ENCODE measurements at places on chromosomes 3 and 15. TPM values are rescaled to one million over a fixed set of nuclear protein-coding genes. Genes with fewer than 3 reads are reported as not detected.

DNA sequence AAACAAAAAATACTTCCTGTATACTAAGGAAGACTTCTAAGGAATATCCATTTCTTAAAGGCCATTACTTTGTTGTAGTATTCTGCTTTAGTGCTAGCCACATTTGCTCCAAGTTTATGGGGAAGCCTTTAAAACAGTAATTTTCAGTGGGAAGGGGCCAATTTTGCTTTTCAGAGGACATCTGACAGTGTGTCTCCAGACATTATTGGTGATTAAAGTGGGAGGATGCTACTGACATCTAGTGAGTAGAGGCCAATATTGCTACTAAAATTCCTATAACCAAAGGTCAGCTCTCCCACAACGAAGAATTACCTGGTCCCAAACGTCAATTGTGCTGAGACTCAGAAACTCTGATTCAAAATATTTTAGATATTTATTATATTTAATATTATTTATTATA lies 24.8 kb downstream of the SLC28A2 start:
- DNase-seq = no peak

- DNase-seq = no peak
These were observed 128.0 kb upstream of the ALDH1A3 start for GRCh38 chr15:100751585-100751984.

- no peak for DNase-seq
These were observed 740 bp upstream of the OXSR1 start for GRCh38 chr3:38164643-38164951.

- DNase-seq = no peak
These were observed at the start of gene VEPH1 for GRCh38 chr3:157502916-157503595. TSS of gene VEPH1 (minus strand) at chr3:157503416. CDS start at chr3:157495349, 8,067 bp downstream.

DNA sequence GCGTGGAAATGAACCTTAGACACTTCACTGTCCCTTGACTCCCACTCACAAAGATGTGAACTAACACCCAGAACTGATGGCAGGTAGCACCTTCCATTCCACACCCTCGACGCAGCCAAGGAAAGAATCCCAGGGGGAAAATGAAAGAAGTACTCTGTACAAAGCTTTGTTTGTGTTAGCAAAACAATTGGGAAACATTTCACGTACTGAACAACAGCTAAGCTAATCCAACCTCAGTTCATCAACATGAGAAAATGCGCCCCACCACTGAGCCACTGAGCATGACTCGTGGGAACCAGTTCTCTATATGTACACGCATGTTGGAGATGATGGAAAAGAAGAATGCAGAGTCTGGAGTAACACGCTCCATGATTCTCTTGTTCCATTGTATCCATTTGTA lies 32.0 kb downstream of the CORO2B start:
- DNase-seq = no peak

GRCh38 chr15:79003301-79003700 lies 58.5 kb upstream of the CTSH start:
- DNase-seq = no peak

DNA sequence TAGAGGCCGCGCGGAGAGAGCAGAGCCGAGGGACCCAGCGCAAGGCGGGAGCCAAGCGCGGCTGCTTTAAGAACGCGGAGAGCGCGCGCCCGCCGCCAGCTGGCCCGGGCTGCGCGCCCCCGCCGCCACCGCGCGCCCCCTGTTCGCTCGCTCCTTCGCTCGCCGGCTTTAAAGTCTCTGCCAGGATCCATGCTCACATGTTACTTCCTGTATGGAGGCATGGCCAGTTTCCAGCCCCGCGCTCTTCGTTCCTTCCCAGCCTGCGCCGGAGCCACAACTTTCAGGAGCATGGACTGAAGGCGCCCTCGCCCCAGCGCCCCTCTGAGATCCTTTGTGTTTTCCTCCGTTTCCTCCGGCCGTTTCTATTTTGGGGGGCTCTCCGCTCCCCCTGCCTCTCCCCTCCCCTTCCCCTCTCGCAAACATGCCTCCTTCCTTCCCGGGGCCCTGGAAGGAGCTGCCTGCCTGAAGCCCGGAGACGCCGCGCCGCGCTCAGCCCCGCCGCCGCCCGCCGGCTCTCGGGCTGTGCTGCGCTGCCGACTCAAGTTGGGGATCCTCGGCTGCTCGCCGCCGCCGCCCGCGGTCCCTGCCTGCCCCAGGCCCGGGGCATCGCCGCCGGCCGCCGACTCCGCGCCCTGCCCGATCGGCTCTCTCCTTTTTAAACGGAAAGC lies at the start of gene PTPRG:
Gene PTPRG, plus strand, starts transcription at position 198 of the 668 bp plus-strand sequence. CDS start 717 bp downstream, outside the sequence.
- DNase-seq = peak; percentile 79

DNA sequence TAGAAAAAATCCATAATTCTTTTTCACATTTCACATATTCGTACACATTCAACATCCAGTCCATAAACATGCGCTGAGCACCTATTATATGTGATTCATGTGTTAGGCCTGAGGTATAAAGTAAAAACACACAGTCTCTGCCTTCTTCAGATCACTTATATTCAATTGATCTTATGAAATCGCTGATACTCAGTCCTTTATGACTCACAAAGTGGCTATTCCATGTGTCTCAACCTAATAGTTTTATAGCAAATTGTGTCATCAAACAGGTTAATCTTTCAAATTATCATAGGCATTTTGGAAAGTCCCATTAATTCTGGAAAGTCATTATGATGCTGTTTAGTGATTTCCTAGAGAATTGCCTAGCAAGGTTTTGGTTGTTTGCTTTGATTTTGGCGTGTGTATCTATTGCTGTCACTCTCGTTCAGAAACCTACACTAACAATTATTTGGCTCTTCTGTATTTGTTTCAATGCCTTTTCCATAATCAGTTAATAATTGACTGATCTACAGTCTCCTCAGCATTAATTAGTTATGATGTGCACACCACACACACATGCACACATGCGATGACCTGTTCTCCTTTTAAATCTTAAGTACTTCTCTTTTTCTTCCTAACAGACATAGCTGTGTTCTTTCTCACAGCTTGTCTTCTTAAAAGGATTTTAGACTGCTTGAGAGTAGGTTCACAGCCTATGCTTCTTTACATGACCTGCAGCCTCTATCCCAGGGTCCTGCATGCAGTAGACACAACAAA lies 353.1 kb downstream of the MECOM start:
- DNase-seq = no peak

DNA sequence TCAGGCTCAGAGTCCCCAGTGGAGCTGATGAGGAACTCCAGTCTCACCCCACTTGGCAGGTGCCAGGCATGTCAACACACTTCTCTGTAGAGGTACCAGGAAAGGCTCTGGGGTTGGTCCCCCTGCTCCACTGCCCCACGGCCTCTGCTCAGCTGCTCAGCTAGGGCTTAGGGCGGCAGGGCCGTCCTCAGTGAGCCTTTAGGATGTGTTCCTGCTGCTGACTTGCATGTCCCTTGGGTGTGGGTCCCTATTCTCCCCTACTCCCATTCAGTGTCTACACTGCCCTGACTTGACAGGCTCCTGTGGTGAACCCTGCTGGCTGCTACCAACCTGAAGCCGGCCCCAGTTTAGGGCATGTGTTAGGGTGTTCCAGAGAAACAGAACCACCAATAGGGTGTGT lies 17.9 kb upstream of the POLG start:
- no peak for DNase-seq

The IFRD2 gene
- total RNA-seq = 187 TPM

The SEMA7A gene
- 1.3 TPM for total RNA-seq

The NPAP1 gene
- total RNA-seq = not detected
